ENCODE measurements at places on chromosomes 2 and 18.

DNA sequence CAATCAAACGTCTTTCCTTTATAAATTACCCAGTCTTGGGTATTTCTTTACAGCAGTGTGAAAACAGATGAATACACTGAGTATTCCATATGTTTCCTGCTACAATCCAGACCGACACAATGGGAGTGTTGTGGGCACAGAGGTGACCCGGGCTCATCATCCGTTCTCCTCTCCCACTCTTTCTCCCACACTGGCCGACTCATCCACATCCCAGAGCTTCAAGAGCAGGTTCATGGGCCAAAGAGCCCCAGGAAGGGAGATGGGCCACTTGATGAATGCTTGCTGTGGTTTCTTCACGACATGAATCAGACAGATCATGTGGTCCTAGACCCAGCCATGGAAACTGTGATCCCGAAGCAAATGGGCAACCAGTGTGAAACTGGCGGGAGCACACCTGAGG, 4.1 kb upstream of the COPS8 start:
- DNase-seq: no peak

- DNase-seq: peak; percentile 48
These were observed 72.5 kb upstream of the APCDD1 start for GRCh38 chr18:10381951-10382350.

DNA sequence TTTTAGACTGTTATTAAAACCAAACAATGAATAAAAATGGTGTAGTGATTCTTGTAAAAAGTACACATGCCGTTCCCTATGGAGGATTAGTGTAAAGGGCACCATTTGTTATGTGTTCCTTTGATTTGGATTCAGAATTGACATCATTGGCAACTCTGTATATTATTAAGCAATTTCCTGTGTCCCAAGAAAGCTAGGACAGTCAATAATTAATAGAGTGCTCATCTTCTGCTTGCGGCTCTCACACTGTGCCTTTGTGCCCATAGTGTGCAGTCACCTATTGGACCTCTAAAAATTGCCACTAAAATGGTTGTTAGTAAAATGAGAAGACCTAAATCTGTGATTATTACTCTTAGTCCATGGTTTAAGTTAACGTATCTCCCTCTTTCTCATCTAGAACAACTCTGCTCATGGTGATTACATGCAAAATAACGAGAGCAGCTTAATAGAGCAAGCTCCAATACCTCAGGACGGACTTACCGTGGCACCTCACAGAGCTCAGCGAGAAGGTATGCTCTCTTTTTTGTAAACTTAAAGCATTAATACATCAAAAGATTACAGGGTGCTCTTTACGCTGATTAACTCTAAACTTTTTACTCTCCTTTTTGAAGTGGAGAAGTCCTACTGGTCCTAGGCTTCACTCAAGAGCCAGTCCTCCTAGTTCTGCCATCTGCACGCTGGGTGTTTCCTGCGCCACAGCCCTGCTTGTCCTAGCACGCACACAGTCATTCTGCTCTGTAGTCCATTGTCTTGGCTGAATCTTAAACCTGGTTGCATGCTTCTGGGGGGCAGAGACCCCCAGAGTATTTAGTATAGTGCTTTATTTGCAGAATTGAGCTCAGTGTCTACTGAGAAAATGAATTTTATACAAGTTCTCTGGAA, 16.7 kb downstream of the ZCCHC2 start:
- DNase-seq: no peak

GRCh38 chr2:151186011-151186410, 75.7 kb downstream of the RBM43 start:
- DNase-seq: no peak
